ENCODE measurements at places on chromosomes 7 and 10.

DNA sequence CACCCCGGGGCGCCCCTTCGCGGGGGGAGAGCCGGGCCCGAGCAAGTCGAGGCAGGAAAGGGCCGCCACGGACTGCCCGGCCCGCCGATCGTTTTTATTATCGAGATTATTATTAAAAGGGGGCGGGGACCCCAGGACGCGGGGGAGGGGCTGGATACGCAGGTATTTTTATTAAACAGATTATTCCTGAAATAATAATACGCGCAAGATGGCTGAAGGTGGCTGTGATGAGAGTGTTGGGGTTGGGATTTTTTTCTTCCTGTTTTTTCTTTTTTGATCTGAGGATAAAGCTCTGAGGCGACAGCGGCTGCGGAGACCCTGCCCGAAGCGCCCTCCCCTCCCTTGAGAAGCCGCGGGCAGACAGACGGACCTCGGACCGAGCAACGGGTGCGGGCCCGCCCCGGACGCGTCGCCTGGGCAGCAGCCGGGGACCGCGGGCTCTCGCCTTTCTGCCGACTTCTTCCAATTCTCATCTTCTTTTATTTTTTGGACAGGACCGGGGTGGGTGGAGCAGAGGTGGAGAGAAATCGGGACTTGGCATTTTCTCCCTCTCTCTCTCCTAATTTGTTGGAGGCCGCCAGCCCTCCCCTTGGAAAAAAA, 1.4 kb upstream of the TRIM8 start:
- peak; percentile 51 for DNase-seq

- no peak for DNase-seq
Measured at GRCh38 chr7:123573896-123574467, 16.4 kb upstream of the NDUFA5 start.

DNA sequence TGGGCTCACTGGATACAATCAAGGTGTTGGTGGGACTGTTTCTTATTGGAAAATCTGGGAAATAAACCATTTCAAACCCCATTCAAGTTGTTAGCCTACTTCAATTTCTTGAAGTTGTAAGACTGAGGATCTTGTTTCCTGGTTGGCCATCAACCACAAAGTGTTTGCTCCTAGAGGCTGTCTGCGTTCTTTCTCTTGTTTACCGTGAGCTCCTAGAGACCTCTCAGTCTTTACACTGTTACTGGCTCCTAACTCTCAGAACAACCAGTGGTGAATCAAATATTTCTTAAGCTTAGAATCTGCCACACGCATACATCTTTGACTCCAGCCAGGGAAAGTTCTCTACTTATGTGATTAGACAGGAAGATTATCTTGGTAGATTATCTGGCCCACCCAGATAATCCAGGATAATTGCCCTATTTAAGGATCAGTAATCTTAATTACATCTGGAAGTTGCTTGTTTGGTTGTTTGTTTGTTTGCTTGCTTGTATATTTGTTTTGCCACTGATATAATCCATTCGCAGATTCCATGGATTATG, 798.7 kb downstream of the IPMK start:
- no peak for DNase-seq

GRCh38 chr7:132270517-132270916, 305.8 kb downstream of the PLXNA4 start:
- no peak for DNase-seq

DNA sequence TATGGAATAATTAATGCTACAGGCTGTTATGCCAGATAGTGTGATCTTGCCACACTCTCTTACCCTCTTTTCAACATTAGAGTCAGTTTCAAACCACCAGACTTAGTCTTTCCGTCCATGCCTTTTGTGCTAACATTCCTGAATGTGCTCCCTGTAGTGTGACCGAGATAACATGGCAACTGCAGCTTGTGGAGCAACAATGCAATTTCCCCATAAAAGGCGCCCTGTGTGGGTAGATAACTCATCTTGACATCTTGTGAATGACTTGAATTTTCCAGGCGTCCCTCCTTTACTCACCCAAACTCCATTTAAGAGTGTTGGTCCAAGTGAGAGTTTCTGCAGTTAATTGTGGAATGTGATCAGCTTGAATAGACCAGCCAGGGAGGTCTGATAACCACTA, 99.6 kb downstream of the DNAH11 start:
- DNase-seq: no peak
